Activated gamma-delta T cell treated with anti-CD3 and anti-CD28 coated beads, Interleukin-2, amount 50 U/mL, for 16 hours (primary cell): ENCODE measurements at places on chromosomes 5 and 9.

GRCh38 chr5:143601357-143601756, 197.9 kb upstream of the NR3C1 start:
- DNase-seq, result no peak

DNA sequence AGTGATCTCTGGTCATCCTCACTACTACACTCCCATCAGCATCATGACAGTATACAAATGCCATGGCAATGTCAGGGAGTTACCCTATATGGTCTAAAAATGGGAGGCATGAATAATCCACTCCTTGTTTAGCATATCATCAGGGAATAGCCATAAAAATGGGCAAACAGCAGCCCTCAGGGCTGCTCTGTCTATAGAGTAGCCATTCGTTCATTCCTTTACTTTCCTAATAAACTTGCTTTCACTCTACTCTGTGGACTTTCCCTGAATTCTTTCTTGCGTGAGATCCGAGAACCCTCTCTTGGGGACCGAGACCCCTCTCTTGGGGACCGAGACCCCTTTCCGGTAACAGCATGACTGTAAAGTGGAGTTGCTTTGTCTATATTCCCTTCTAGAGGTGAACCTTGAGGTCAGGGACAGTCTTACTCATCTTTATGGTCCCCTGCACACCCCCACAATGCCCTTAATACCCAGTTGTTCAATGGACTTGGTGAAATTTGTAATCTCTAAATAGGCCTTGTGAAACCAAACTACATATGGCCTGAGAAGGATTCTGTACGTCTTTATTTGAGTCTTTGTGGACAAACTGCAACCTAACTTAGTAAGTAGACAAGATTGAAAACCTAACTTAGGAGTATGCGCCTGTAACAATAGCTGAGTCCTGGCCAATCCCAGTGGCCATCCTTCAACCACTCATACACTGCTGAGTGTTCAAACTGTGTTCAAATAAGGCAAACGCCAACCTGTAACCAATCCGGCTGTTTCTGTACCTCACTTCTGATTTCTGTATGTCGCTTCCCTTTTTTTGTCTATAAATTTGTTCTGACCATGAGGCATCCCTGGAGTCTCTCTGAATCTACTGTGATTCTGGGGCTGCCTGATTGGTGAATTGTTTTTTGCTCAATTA, 32.3 kb upstream of the UBTD2 start:
- no peak for DNase-seq

GRCh38 chr5:82717738-82718137, 359.5 kb downstream of the TMEM167A start:
- no peak for DNase-seq

- no peak for DNase-seq
These were observed 417.2 kb upstream of the C9orf72 start for GRCh38 chr9:27990524-27990923.

- no peak for DNase-seq
These were observed 169.9 kb downstream of the EFNA5 start for GRCh38 chr5:107500840-107501239.
